Stimulated activated CD8-positive, alpha-beta memory T cell treated with anti-CD3 and anti-CD28 coated beads, Interleukin-4, amount 100 ng/mL, for 24 hours (primary cell): ENCODE measurements at places on chromosomes 5 and 9.

DNA sequence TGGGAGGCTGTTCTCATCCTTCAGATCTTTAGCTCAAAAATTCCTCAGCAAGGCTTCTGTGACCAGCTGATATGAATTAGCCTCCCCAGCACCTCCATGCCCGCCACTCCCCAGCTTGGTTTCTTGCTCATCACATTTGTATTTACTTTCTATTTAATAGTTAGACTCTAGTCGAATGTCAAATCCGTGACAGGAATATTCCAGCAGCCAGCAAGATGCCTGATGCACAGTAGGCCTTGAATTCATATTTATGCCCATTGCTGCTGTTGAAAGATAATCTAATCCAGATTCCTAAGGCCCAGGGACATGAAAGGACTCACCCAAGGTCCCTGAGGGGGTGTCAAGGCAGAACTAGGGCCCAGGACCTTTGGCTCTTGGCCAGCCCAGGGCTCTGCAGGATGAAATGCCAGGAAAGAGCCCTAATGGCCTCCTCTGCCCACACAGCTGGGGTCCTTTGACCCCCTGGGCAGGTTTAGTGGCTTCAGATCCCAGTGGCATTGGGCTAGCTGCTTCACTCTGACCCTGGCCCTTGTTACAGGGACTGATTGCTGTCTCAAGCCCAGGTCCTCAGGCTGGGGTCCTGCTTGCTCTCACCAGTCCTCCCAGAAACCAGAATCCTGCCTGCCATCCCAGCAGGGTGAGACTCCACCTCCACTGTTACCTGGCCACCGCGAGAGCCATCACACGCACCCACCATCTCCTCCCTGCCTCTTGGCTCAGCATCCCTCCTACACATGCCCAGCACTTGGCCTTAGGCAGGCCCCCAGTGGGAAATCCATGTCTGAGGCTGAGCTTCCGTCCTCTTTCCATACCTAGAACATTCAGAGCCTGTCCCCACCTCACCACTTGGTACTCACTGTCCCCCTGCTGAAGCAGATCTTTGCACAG is 7.3 kb downstream of the CSF1R start:
- DNase-seq = no peak

DNA sequence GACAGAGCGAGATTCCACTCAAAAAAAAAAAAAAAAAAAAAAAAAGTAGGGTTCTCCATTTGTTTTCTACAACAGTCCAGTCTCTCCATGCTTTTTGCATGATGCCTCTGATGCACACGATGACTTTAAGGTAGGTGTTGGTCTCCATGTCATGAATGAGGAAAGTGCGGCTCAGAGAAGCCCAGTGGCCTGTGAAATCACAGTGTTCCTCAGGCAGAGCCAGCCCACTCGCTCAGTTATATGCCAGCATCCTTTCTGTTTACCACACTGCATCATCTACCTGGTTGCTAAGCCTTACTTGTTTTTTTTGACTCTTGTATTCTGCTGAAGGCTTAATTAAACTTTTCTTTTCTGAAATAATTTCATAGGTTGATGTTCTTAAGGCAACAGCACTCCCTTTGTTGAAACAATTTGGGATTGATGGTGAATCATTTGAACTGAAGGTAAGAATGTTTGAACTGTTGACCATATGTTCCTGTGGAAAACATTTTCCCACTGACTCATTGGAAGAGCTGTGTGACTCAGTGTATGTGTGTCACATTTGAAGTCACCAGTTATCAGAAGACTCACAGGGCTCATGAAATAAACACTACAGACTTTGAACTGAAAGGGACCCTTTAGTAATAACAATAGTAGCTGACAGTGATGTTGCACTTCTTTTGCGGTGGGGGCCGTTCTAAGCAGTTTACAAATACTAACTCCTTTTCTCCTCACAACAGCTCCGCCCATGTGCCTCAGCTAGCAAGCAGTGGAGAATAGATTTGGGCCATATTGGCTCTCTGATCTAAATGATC is 40.2 kb downstream of the RCL1 start:
- DNase-seq = no peak

GRCh38 chr5:68644971-68645370 is 429.4 kb downstream of the PIK3R1 start:
- no peak for DNase-seq

- no peak for DNase-seq
Measured at GRCh38 chr5:164203581-164204225, 698.3 kb downstream of the MAT2B start.

- no peak for DNase-seq
Measured at GRCh38 chr9:135033487-135033886, 54.0 kb upstream of the OLFM1 start.

GRCh38 chr9:18848657-18849056 is 184.4 kb downstream of the SAXO1 start:
- no peak for DNase-seq

DNA sequence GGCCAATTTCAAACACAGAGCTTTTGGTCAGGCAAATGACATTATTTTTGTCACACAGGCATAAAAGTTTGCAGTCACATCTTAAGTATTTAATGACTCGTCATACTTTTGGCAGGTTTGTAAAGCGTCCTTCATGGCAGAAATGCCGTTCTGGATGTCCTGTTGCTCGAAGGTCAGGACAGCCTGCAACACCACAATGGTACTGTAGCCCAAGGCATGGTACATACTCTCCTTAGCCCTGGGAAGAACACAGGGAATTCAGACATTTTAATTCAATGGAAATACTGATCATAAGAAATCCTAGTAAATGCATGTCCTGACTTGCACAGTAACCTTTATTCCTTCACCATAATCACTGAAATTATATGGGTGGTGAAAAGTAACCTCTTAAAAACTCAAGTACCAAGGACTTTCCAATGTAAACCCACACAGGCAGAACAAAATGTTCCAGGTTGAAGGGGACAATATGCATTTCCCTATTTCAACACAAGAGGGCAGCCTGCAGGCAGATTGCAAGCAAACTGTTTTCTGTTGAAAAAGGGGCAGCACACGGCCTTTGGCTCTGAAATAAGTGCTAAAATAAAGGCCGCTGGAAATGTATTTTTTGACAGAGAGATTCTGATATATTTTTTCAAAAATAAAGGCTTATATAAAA is 95.7 kb downstream of the TTC39B start:
- peak; percentile 24 for DNase-seq

GRCh38 chr9:127149463-127150390 is 27.3 kb upstream of the ANGPTL2 start:
- no peak for DNase-seq

DNA sequence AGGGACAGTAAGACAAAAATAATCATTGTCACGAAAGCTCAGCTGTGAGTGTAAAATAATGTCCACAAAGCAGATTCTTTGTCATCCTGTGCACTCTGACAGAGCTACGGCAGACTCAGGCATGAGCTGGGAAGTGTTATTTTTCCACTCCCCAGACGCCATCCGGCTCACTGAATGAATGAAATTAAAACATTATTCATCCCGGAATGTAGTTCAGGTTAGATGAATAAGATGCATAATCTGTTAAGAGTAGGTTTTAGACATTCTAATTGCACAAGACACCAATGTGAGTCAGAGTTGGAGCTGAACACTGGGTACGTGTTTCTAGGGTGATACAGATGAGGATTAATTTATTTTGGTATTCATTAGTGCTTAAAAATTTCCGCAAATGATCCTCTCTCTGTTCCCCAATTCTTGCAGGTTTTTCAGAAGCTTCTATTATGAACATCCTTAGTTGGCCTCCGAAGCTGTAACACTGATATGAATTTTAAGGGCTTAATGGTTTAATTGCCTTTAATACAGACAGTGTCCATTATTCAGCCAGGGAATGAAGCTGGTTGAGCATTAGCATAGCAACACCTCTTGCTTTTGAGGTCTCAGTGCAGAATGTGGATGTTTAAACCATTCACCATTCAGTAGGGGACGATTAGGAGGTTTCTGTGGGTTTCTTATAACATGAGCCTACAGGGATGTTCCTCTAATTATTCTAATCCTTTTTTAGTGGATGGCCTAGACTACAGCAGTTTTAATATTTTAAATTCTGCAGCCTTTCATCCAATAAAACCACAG is 65.6 kb upstream of the FRRS1L start:
- no peak for DNase-seq

- no peak for DNase-seq
Measured at GRCh38 chr9:72443855-72444254, 77.6 kb upstream of the TMC1 start.

GRCh38 chr5:161278739-161279660 is 267.5 kb downstream of the GABRB2 start:
- DNase-seq = no peak

DNA sequence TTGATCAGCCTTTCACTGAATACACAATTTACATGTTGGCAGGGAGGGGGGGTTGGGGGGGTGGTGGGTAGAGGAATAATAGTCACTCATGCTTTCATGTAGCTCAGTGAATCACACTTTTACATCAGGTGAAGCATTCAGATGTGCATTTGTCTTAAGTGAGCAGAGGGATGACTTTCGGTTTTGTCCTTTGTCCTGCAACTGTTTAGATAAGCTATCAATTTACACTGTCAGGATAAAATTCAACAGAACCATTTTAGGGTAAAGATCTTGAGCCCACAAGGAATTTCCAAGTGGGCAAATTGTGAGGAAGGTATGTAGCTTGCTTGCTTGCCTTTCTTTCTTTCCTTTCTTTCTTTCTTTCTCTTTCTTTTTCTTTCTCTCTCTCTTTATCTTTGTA is 576.2 kb downstream of the MTRR start:
- no peak for DNase-seq

GRCh38 chr5:96226941-96227552 is 206.0 kb downstream of the PCSK1 start:
- no peak for DNase-seq

DNA sequence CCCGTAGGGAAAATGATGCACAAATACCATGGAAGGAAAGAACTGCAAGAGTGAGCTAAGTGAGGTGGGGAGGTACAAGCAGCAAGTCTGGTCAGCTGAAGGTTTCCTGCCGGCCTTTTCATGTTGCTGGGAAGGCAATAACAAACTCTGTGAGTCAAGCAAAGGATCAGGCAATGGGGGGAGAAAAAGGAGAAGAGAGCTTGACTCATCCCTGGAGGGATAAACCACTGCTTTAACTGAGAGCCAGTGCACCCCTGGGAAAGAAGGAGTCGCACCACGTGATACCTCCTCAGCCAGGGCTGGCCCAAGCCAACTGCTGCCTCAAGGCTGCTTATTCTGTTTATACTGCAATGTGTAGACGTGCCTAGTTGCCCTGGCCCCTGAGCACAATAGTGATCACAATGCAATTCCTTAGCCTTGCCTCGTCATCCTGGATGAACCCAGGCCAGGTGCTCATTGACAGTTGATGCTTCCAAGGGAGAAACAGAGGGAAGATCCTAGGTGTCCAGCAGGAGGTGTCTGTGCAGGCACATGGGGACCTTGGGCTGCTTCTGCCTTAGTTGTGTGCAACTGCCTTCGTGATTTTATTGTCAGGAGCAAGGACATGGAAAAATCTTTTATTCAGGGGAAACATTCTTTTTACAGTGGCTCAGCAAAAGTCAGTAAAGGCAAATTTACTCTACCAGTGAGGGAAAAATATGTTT is 203.0 kb upstream of the TUT7 start:
- DNase-seq = no peak

- DNase-seq = no peak
Measured at GRCh38 chr5:15823398-15823797, 323.4 kb downstream of the FBXL7 start.

DNA sequence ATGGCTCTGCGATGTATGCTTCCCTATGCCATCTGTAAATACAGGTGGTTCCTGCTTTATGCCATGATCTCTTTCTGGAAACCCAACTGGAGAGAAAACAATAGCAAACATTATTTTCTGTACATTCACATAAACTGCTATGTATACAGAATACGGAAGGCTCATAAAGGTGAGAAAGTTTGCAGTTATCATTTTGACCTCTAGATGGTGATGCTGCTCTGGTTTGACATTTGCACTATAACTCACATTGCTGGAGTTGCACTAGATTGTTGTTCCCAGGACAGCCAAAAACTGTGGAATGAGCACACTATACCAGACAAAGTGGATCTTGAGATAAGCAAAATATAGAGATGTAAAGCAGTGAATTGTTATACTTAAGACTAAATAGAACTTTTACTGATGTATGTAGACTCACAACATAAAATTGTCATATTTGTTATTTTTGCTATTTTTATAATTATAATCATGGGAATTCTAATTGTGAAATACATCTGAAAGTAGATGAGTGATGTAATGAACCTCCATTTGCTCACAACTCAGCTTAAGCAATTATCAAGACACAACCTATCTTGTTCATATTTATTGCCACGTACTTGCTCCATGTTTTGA is 246.5 kb downstream of the PTPRD start:
- DNase-seq = no peak

- DNase-seq = no peak
Measured at GRCh38 chr5:132714456-132715307, 22.7 kb downstream of the KIF3A start.

- no peak for DNase-seq
Measured at GRCh38 chr5:134600600-134600999, 32.0 kb downstream of the SAR1B start.

- no peak for DNase-seq
Measured at GRCh38 chr9:86979657-86980056, 32.4 kb upstream of the GAS1 start.

DNA sequence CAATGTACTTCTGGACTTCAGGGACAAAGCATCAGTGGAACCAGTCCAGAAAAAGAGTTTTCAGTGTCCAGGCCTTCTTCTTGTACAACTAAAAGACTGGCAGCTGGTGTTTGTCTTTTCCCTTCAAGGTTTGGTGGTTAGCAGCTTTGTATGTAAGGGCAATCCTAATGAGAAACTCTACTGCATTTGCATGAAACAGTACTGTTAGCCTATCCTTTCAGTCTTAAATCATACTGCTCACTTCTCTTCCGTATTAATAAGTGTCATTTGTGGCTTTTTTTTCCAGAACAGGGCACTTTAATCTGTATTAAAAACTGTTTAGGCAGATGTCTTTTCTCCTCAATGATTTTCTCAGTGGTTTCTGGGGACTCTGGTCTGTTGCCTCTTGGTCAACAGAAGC is 48.9 kb downstream of the FAM174A start:
- DNase-seq = no peak

GRCh38 chr5:90709323-90710155 is 150.9 kb downstream of the ADGRV1 start:
- DNase-seq = no peak

- no peak for DNase-seq
Measured at GRCh38 chr9:113220467-113221002, 542 bp downstream of the FKBP15 start.

- no peak for DNase-seq
Measured at GRCh38 chr5:40547994-40548575, 131.6 kb upstream of the PTGER4 start.
